RKO (cell line): ENCODE measurements at places on chromosomes 11 and 22.

DNA sequence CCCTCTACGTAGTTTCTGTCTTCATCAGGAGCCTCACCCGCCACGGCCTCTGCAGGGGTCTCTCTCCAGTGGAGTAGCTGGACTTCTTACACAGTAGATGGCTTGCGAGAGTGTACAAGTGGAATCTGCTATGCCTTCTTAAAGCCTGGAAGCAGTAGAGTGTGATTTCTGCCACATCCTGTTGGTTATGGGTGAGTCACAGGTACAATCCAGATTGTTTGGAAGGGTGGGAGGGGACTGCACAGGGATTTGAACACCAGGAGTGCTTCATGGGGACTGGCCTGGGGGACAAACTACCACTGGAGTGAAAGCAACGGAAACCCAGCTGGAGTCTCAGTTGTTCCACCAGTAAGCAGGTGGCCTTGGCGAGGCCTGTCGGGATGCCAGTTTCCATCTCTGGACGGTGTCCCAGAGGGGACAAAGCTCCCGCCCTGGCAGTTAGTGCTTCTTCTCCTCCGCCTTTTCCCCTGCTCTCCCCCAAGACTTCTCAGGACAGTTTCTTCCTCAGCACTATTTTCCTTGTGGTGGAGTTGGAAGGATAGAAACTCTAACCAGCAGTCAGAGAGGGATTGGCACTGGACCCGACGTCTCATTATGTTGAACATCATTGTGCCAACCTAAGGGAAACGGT, 85.0 kb upstream of the RCN1 start:
- peak; percentile 32 for DNase-seq

- DNase-seq: no peak
These were observed 195.8 kb downstream of the DLG2 start for GRCh38 chr11:85431319-85431718.

DNA sequence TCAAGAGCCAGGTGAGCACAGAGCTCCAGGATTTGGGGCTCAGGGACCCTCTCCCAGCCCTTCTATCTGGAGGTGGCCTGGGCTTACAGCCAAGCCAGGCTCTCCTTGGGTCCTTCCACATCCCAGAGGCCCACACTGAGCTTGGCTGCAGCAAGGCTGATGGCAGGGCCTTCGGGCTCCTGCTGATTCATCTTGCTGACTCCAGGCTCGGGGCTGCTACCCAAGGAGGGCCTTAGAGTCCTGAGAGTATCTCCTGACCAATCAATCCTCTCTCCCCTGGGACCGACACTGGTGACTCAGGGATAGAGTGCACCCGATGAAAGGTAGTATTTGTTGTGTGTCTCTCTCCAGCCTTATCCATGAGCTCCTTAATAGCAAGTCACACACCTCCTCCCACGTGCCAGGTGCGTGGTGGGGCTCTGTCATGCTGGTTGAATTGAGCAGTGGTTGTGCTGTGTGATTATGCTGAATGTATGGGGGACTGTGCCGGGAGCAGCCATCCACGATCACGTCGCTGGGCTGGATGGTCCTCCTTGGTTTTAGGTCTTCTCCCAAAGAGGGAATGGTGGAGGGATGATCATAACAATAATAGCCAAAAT, 62.3 kb downstream of the GRIK4 start:
- DNase-seq: no peak

- no peak for DNase-seq
These were observed 186.6 kb upstream of the MTNR1B start for GRCh38 chr11:92782806-92783205.

GRCh38 chr11:48111891-48112290, 104.7 kb upstream of the OR4B1 start:
- no peak for DNase-seq

GRCh38 chr11:56013805-56014204, 13.6 kb upstream of the OR5AS1 start:
- no peak for DNase-seq
